ENCODE measurements at places on chromosomes 16 and 17.

- no peak for DNase-seq
Observed at GRCh38 chr16:67413978-67414911, 2.0 kb downstream of the ZDHHC1 start.

- no peak for DNase-seq
Observed at GRCh38 chr16:2366660-2367309, 26.3 kb upstream of the ABCA3 start.

- no peak for DNase-seq
Observed at GRCh38 chr17:78844301-78845005, 3.8 kb upstream of the USP36 start.

DNA sequence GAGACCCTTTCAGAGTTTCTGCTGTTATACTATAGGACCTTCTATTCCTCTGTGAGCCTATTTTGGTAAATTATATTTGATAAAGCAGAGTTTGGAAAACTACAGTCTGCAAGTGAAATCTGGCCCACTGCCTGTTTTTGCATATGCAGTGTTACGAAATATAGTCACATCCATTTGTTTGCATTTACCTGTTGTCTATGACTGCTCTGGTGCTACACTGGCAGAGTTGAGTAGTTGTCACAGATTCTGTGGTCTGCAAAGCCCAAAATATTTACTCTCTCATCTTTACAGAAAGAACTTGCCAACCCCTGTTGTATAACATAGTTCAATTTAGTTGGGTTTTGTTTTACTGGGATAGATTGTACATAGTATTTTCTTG, 42.3 kb downstream of the TNRC6A start:
- DNase-seq: no peak

GRCh38 chr17:79960788-79961522, 74.7 kb downstream of the TBC1D16 start:
- no peak for DNase-seq

GRCh38 chr17:82399041-82399441, 19.1 kb upstream of the HEXD start:
- no peak for DNase-seq

DNA sequence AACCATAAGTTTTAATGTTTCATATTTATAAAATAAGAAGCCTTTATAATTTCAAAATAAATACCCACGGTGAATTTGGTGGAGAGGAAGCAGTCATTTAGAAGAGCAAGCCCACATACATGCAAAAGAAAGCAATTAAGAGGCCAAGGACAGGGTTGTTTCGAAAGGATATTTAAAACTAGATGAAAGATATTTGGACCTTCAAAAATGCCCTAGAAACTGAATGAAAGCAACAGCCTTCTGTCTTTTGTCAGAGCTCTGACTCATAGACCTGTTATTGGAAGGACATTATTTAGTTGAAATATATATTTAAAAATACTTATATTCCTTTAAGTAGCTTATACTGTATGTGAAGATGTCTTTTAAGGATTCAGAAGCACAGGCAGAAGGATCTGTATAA, 8.6 kb upstream of the METTL9 start:
- no peak for DNase-seq

- DNase-seq: no peak
Observed at GRCh38 chr17:79028496-79029326, 4.7 kb downstream of the C1QTNF1 start.

DNA sequence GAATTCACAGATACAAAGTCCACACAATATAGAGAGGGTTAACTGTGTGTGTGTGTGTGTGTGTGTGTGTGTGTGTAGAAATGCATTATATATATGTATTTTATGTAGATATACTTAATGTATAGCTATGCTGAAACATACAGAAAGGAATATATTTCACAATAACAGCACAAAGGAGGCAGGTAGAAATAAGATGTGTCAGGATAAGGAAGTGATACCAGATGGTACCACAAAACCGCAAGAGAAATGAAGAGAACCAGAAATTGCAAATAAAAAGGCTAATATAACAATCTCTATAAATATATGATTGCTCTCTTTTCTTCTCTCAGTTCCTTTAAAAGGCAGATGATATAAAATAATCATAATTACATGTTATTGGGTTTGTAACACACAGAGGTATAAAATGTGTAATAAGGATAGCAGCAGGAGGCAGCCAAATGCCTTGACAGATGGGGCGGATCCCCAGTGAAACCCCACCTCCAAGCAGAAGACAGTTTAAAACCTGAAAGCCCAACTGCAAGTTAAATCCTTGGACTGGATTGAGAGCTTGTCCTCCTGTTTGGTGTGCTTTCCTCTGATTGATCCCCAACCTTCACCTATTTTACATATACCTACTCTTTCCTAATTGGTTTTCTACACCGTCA, 365.4 kb upstream of the C16orf82 start:
- DNase-seq: no peak

DNA sequence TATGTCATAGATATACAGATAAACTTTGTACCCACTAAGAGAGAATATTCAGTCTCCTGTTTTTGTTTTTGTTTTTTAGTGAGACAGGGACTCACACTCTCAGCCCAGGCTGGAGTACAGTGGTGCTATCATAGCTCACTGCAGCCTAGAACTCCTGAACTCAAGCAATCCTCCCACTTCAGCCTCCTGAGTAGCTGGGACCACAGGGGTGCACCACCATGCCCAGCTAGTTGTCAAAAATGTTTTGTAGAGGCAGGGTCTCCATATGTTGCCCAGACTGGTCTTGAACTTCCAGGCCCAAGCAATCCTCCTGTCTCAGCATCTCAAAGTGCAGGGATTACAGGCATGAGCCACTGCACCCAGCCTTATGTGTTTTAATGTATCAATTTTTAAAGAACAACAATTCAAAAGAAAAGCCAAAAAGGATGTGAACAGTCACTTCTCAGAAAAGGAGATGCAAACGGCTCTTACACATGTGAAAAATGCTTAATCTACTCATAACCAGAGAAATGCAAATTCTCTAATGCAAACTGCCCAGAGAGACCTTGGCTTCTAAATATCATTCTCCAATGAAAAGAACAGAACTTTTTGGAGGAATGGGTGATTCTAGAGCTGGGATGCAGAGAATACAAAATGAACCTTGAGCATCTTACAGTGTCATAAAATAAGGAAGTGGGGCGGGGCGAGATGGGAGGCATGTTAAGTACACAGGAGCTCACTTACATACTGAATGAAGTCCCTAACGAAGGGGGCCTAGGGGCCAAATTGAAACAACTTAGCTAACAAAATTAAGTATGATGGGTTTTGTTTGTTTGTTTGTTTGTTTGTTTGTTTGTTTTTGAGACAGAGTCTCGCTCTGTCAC, 7.3 kb upstream of the CMTM3 start:
- DNase-seq: no peak

- DNase-seq: no peak
Observed at GRCh38 chr17:14997290-14997689, 267.8 kb downstream of the PMP22 start.

DNA sequence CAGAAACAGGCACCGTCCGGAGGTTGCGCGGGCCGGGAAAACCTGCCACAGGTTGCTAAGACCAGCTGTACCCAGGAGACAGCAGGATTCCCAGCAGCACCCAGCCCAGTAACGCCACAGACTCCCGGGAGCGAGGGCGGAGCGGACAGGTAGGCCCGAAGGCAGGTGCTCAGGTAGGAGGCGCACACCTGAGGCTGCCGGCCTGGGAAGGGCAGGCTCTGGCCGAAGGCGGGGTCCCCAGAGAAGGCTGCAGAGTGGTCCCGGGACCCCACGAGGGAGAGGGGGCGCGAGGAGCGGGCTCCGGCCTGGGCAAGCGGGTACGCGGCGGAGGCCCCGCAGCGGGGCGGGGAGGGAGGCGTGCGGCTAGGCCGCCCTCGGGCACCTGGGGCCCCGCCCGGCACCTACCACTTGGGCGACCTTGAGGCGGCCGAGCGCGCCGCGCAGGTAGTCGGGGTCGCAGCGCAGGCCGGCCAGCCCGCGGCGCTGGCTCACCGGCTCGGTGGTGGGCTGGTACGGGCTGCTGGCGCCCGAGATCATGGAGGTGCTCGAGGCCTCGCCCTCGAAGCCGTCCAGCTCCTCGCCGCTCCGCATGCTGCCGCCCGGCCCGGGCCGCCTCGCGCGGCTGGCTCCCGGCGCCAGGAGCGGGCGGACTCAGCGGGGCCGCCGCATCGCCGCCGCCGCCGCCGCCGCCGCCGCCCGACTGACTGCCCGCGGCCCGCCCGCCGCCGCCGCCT, 441 bp downstream of the CMTM4 start:
- no peak for DNase-seq

DNA sequence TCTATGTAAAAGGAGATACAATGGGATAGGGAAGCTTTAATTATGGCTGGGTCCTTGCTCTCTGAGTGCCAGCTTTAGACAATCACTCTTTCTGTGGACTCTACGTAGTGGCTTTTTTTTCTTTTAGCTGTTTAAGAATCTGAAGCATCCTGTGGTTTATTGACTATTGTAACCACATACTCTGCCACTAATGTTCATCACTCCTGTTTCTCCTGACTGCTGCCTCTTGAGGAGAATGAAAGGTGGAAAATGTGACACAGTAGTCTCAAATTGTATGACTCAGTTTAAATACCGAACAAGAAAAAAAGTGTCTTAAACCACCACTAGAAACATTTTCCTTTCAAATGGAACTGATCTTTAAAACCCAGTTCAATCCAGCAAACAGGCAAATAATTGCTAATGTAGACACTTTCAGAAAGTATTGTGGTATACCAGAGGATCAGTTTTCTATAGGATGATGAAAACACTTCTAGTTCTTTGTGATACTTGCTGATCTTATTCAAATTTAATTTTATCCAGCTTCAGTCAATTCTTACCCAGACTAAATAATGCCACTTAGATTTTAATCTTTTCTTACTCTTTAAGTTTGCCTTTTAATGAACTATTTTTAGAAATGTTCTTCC, 302.7 kb upstream of the PMFBP1 start:
- DNase-seq: no peak

DNA sequence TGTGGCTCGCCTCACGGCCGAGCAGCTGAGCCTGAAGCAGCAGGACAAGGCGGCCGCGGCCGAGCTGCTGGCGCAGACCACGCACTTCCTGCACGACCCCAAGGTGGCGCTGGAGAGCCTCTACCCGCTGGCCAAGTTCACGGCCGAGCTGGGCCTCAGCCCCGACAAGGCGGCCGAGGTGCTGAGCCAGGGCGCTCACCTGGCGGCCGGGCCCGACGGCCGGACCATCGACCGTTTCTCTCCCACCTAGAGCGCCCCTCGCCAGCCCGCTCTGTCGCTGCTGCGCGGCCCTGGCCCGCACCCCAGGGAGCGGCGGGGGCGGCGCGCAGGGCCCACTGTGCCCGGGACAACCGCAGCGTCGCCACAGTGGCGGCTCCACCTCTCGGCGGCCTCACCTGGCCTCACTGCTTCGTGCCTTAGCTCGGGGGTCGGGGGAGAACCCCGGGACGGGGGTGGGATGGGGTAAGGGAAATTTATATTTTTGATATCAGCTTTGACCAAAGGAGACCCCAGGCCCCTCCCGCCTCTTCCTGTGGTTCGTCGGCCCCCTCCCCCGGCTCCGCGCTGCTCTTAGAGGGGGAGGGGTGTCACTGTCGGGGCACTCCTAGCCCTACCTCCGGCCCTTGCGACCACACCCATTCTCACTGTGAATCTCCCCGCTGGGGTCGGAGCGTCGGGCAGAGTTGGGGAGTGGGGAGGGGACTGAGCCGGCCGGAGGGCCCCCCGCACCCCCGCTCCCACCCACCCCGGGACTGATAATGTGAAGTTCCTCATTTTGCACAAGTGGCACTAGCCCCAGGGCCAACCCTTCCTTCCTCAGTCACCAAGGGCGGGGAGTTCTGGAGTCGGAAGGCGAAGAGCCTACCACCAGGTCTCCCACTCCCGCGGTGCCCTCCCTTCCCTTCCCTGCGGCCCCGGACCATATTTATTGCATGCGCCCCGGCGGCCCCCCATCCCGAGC, 4.0 kb downstream of the HIC1 start:
- DNase-seq: no peak

DNA sequence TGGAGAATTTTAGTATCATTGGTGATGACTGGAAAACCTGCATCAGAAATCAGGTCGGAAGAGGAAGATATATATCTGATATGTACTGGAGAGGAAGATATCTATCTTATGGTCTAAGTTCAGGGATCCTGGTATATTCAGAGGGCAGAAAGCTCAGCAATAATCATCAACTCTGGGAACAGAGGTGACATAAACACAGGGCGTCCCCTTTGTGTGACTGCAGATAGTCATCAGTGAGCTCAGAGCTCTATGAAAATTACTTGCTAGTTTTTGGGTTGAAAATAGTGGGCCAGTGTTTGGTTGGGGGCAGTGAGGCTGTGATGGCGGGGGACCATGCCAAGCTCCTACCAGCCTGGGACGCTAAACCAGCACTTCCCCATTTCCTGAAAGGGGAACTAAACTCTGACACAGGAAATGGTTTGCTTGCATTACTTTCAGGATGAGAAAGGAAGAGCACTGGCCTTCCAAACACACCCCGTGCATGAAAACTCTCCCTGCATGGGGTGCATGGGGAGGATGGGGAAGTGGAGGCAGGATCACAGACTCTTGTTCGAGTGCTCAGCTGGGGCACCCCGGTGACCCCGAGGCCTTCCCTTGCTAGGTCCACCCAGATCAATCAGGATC, 15.8 kb downstream of the NOD2 start:
- no peak for DNase-seq

- no peak for DNase-seq
Observed at GRCh38 chr17:8490256-8491023, 54.8 kb downstream of the NDEL1 start.

DNA sequence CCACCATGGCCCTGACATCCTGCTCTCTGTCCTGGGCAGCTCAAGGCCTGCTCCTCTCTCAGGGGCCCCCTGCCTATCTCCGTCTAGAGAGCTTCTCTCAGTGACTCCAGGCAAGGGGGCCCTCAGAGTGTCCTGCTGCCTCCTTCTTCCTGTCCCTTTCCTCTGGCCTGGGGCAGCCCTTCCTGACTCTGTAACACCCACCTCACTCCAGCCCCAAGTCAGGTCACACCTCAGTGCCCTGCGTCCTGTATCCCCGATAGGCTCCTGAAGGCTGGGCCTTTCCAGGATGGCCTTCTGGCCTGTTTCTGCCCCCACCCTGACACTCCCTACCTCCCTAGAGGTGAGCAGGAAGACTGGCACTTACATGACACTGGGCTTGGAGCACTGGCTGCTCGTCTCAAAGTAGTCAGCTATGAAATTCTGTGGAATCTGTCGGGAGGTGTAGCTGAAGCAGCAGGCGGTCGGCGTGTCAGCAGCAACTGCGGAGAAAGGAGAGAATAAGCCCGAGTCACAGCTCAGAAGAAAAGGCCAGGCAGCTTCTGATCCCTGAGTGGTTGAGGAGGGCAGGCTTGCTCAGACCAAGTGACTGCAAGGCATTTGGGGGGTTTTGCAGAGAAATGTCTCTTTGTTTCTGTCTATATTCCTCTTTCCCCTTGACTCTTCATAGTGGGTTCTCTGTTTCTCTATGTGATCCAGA, 976 bp downstream of the CCL3L1 start:
- no peak for DNase-seq

- DNase-seq: no peak
Observed at GRCh38 chr17:35674552-35674951, 56.9 kb upstream of the RASL10B start.

DNA sequence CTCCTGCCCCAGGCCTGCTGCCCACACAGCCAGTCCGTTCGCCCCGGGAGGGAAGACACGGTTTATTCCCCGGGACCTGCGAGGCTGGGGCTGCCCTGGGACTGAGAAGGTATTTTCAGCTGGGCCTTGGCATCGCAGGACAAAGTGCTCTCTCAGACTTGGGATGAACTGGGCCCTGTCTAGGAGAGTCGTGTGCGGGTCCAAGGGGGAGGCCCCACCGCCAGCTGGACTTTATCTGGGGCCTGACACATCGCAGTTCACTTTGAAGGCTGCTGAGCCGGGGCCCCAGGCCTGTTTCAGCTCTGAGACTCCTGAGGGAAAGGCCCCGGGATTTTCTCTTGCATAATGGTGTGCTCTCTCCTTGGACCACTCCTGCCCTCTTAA, 6.8 kb downstream of the CRISPLD2 start:
- no peak for DNase-seq
